ENCODE measurements at places on chromosomes 16 and 17.

GRCh38 chr17:39080421-39081078 lies 70.9 kb downstream of the PLXDC1 start:
- DNase-seq = no peak

- DNase-seq = no peak
Observed at GRCh38 chr17:78808163-78808562, 26.1 kb upstream of the CYTH1 start.

DNA sequence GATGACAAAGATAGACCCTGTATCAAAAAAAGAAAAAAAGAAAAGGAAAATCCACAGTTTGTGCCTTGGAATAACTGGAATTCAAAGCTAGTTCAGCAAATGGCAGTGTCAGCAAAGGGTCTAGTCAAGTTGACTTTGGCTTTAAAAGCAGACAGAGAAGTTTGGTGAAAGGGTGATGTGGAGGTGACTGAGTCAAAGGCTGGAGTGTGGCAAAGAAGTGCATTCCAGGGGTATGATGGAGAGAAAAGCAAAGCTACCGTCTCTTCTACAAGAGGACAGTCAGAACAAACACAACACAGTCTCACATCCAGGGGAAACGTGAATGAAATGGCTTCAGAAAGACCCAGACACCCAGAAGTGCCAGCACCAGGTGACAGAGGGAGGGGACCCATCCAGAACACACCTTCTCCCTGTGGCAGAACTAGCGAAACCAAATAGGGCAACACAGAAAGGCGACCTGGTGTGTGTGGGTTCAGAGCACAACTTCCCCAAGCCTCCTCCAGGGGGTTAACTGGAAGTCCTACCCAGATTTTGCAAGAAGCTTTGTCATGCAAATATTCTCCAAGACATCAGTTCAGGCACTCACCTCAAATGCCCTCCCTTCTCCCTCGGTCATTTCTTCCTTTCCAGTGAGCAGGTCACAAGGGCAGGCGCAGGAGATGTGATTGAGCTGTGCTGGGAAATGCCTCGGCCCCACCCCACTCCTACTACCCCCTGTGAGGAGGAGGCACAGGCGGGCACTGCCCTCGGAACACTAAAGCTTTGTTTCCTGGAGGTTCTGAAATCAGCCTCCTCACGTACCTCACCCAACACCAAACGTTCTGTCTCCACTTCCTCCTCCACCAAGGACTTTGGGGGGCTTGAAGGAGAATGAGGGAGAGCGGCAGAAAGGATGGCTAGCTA lies 481.9 kb downstream of the SOX9 start:
- DNase-seq = no peak

DNA sequence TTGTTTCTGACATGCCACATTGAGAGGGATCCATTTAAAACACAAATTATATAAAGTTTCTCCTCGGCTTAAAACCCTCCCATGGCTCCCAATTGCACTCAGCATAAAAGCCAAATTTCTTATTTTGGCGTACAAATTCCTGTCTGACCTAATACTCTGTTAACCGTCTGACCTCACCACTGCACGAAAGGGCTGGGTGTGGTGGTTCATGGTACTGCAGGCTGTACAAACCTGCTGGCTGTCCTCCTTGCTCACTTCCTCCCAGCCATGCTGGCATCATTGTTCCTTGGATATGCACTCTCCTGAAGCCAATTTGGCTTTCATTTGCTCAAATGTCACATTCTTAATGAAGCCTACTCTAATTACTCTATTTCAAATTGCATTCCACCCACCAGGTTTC lies 301.6 kb upstream of the C16orf82 start:
- no peak for DNase-seq

DNA sequence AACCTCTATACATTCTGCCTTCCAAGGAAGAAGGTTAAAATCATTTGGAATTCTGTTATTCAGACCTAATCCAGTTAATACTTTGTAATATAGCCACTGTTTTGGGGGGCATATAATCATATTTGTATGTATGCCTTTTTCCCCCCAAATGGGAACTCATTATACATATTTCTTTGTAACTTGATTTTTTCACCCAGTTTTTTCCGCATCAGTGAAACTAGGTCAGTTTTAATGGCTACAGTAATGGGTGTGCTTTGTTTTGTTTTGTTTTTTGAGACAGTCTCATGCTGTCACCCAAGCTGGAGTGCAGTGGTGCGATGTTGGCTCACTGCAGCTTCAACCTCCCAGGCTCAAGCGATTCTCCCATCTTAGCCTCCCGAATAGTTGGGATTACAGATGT lies 54.9 kb downstream of the WWP2 start:
- no peak for DNase-seq

- no peak for DNase-seq
Observed at GRCh38 chr16:50604065-50604418, 55.8 kb downstream of the NKD1 start.

GRCh38 chr17:3447625-3448024 lies 14.0 kb upstream of the OR1E2 start:
- DNase-seq = no peak

DNA sequence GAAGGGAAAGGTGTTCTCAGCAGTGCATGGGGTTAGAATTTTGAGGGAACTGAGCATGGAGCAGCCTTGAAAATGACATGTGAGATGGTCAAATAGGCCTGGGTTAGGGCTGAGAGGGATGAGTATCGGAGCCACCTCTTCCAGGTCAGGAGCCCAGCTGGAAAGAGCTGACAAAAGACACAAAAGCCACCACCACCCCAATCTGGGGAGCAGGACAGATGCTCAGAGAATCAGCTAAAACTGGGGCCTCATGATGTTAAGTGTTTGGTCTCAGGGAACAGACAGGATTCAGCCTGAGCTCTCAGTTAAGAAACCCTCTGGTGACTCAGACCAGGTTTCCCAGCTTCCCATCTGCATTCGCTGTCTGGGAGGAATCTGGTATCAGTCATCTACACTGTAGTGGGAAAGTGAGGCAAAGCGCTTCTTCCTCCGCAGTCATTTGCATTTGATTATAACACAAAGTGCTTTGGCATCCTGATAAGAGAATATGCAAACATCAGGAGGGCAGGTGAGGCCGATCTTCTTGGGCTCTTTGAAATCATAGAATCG lies 2.6 kb downstream of the WNT9B start:
- DNase-seq = no peak

- DNase-seq = no peak
Observed at GRCh38 chr16:88691924-88692560, 5.7 kb upstream of the SNAI3 start.

Data from hypothalamus (tissue), 51 donors.